ENCODE measurements at places on chromosomes 3 and 15.

- no peak for DNase-seq
Observed at GRCh38 chr15:50390554-50391264, 33.5 kb upstream of the USP8 start.

DNA sequence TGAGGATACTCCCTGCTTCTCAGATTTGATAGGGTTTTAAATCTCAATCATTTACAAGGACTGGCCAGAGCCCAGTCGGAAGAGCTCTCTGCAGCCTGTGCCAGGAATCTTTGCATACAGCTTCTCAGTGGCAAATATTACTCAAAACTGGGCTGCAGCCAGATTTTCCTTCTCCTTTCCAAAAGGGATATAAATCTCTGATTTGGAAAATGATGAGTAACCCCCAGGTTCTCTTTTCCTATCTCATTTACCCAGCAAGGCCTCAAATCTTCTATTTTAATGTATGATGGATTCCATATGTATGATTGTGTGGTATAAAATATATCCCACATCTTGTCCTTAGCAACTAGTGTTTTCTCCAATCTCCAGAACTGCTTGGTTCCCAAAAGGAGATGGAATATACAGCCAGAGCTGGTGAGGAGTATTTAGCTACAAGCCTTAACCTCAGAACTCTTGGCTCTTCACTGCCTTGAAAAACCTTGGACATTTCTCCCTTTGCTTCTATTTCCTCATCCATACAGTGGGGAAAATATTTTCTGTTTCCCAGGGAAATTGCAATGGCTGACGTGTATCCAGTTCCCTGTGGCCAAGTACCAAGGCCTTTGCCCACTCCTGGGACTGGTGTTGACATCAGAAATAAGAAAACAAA, 114.4 kb downstream of the ATG7 start:
- DNase-seq = no peak

DNA sequence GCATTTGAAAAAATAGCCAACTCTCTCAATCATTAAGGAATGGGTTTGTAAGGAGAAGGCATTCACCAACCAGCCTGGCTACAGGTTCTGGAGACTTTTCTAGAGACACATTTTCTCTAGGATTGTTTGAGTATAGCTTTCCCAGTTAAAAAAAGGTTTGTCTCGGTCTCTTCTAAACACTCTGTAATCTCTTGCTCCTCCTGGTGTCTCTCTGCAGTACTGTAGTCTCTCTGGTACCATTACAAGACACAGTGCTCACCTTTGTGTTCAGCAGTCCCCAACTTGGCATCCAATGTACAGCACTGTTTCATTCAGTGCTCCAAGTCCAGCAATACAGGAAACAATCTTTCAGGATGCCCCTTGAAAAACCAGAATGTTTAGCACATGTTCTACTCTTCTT, 534.4 kb downstream of the ZNF385D start:
- peak; percentile 42 for DNase-seq

DNA sequence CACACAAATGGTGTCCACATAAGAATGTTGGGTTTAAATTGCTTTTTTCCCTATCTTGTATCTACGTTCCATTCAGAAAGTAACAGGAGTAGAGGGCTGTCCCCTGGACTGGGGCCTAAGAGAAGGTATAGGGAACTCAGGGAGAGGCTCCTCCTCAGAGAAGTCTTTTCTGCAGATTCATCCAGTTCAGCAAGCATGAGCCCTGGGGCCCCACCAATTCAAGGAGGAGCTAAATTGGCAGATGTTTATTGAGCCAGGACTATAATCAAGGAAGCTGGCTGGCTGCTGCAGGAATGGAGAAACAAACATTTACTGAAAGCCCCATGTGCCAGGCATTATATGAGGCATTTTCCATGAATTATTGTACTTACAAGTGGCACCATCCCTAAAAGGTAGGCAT, 22.1 kb upstream of the LARS2 start:
- DNase-seq = no peak

DNA sequence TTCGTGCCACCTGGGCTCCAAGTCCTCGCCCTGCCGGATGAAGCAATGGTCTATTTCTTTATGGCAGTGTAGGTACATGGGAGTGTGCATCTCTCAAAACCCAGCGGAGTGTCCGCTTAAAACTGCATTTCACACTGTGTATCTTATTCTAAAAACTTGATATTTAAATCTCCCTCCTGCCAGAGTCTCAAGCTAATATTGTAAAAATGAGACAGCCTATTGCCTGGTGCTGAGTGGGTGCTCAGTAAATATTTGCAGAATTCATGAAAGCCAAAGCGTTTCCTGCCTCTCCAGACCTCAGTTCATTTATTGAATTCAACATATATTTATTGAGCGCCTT, 330 bp upstream of the TBC1D2B start:
- no peak for DNase-seq

GRCh38 chr3:58353722-58354553, 21.2 kb downstream of the PXK start:
- DNase-seq = no peak

DNA sequence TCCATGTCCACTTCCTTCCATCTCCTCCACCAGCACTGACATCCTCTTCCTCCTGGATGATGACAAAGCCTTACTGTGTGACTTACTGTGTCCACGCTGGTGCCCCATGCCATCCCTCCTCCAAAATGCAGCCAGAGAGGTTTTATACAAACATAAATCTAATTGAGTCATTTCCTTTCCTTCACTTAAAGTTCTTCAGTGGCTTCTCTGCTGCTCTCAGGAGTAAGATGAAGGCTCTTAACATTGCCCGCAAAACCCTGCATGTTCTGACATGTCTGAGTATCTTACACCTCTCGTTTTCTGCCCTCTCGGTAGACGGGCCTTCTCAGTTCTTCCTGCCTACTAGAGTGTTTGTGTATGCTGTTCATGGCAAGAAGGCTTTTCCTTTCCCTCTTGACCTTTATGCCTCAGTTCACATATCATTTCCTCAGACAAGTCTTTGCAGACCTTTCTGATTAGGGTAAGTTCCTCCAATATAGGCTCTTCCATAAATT, 175.5 kb downstream of the CFAP20DC start:
- no peak for DNase-seq

GRCh38 chr3:113565555-113565954, 33.2 kb downstream of the SIDT1 start:
- DNase-seq = no peak

- no peak for DNase-seq
Observed at GRCh38 chr3:69532547-69533224, 146.8 kb upstream of the FRMD4B start.

GRCh38 chr3:81581966-81582599, 179.4 kb downstream of the GBE1 start:
- DNase-seq = peak; percentile 48

GRCh38 chr3:198109883-198110282, 149.9 kb downstream of the LMLN start:
- no peak for DNase-seq

GRCh38 chr3:186105543-186105942, 3.3 kb downstream of the ETV5 start:
- no peak for DNase-seq

DNA sequence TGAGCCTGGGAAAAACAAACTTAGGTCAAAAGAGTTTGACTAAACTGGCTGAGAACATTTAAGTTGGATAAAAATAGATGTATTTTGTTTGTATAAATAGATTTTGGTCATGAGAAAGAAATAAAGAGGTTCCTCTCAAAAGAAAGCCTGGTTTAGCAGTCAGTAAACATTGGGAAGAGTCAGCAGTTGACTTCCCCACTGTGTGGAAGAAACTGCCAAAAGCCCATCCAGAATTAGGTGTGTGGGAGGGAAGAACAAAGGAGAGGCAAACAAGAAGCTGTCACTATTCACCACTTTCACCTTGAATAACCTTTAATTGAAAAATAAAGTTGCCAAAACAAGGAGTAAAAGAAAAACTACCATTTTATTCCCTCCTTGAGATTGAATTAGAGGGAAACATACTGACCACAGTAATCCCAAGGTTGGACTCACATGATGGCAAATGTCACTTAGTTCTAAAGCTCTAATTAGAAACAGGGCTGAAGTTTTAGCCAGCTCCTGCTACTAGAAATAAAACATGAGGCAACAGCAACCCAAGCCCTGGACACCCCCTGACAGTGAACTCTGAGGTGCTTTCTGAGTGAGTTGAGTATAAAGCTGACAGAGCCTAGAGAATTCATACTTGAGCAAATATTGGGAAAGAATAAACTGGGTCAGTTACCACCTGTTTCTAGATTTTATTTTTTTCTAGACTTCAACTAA, 139.3 kb downstream of the SERPINI1 start:
- no peak for DNase-seq

GRCh38 chr15:82854554-82854953, 45.1 kb downstream of the WHAMM start:
- no peak for DNase-seq

DNA sequence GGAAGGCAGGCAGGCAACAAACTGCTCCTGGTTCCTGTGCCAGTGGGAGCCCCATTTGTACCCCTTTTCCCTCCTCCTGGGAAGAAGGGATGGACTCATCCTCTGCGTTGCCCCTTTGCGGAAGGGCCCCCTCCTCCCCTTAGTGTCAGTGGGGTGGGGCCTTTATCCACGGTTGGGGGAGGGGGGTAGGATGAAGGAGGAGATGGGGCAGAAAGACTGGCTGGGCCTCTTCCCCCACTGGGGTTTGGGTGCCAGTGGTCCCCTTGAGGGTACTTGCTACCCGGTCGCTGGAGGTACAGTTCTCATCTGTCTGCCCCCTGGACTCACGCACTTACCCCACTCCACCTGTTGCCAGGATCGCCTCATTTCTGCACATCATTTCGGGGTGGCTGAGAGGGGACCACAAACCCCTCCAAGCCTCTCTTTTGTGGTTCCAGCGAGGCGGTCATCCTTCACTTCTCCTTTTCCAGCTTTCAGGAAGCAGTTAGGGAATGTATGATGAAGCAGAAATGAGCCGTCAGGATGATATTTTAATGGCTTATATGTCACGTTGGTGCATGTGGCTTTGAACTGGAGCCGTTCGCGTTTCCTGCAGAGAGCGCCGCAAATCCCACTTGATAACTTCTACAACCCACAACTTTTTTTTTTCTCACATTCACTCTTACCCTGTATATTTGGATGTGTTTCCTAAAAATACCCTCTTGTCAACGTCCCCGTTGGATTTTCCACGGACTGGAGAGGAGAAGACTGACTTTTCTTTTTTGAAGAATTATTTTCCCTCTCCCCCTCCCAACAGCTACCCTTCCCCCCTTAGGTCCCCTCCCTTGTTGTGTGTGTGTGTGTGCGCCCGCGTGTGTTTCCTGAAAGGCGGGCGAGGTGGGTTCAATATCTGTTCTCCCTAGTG, at the start of gene ZIC4:
Gene ZIC4 (minus strand): TSS at position 516 of the 904 bp plus-strand sequence. CDS start 3,746 bp downstream, outside the sequence.
- no peak for DNase-seq

GRCh38 chr15:22973286-22973685, 6.9 kb downstream of the CYFIP1 start:
- no peak for DNase-seq

GRCh38 chr3:15997274-15997943, 177.1 kb upstream of the GALNT15 start:
- no peak for DNase-seq

GRCh38 chr3:35045118-35045517, 594.2 kb upstream of the ARPP21 start:
- no peak for DNase-seq

DNA sequence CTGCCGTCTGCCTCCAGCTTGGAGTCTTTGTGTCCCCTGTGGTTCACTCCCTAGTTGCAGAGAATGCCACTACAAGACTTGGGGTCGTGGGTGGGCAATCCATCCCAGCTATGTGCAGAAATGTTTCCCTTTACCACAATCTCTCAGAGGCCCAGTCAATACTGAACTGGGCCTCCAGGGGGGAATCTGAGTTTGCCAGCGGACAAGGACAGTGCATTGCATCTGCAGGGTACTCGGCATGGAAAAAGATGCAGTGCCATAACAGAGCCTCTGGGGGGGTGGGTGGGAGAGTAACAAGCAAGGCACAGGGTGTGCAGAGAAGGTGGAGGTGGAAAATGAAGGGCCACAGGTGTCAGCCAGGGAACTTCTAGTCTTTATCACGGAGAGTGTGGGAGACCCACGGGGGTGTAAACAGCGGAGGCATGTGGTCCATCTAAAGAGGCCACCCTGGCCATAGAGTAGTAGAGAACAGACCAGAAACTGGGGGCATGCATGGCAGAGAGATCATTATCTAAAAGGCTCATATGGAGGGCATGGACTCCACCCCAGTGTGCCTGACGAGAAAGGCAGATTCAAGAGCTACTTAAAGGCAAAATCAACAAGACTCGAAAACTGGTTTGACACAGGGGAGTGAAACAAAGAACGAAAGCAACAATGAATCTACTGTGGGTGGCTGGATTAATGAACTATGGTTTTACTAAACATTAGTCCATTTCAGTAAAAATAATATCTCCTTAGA, 182.4 kb downstream of the ANXA2 start:
- peak; percentile 28 for DNase-seq

- DNase-seq = no peak
Observed at GRCh38 chr3:192921793-192922192, 4.1 kb upstream of the MB21D2 start.

GRCh38 chr15:41774882-41775417, 666 bp downstream of the MAPKBP1 start:
- DNase-seq = no peak

DNA sequence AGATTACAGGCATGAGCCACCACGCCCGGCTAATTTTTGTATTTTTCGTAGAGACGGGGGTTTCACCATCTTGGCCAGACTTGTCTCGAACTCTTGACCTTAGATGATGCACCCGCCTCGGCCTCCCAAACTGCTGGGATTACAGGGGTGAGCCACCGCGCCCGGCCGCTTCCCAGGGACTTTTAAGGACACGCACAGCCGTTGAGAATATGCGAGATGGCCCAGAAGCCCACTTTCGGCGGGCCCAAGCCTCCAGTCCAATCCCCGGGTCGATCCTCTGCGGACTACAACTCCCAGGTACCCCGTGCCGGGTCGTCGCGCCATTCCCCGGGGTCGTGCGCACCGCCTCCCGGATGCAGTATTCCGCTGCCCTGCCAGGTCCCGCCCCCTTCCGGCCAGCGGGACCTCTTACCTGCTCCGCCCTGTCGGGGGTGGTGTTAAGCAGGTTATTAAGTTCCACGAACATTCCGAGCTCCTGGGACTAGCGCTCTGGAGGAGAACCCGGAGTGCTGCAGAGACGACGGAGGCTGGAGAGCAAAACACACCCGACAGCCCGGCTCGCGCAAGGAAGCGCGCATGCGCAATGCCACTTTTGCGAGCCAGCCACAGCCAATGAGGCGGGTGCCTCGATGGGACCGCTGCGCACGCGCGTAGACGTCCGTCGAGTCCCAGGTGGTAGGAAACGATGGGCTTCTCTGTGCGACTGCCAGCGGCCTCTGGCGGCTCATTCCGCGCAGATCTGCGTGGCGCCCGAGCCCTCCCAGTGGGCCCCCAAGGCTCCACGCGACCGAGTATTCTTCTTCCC, at the start of gene ELP6:
Gene ELP6 (minus strand): TSS at position 588 of the 805 bp plus-strand sequence. CDS start 122 bp downstream, at position 466.
- DNase-seq = peak; percentile 98

Data from D341Med (cell line).